Diencephalon (tissue), 1 donor: ENCODE measurements at places on chromosomes 1 and 21. TPM values are rescaled to one million over a fixed set of nuclear protein-coding genes. Genes with fewer than 3 reads are reported as not detected.

Gene COL8A2
- 2.1 TPM for total RNA-seq

Gene TEKT2
- total RNA-seq = 11.1 TPM

Gene KRTAP21-2
- not detected for total RNA-seq

Gene SPRR3
- not detected for total RNA-seq

Gene TMEM52
- total RNA-seq = 5.8 TPM

Gene SLC30A10
- 26.3 TPM for total RNA-seq

Gene RAP1GAP
- 47.1 TPM for total RNA-seq

Gene LEMD1
- 4.6 TPM for total RNA-seq

Gene FALEC
- 0.92 TPM for total RNA-seq

Gene CNR2
- total RNA-seq = not detected

Gene PRDM2
- 30.4 TPM for total RNA-seq

Gene RAB42
- 3.0 TPM for total RNA-seq

Gene BCAN
- total RNA-seq = 219 TPM

Gene RIPK4
- total RNA-seq = not detected

Gene OR2W3
- 6.0 TPM for total RNA-seq

Gene RIPPLY3
- 0.23 TPM for total RNA-seq

Gene FCGR1A
- total RNA-seq = 14.1 TPM

Gene AGL
- 47.7 TPM for total RNA-seq

Gene SPRR5
- total RNA-seq = not detected

Gene SYT6
- 19.1 TPM for total RNA-seq

Gene ADCY10
- 0.69 TPM for total RNA-seq

Gene CYP4X1
- total RNA-seq = 26.1 TPM

Gene JAM2
- 20.8 TPM for total RNA-seq

Gene MPZL1
- total RNA-seq = 218 TPM
